ENCODE measurements at places on chromosomes 2 and 18. TPM values are rescaled to one million over a fixed set of nuclear protein-coding genes. Genes with fewer than 3 reads are reported as not detected.
A peak's percentile ranks its signal among the peaks of the same experiment; 100 is the strongest.

DNA sequence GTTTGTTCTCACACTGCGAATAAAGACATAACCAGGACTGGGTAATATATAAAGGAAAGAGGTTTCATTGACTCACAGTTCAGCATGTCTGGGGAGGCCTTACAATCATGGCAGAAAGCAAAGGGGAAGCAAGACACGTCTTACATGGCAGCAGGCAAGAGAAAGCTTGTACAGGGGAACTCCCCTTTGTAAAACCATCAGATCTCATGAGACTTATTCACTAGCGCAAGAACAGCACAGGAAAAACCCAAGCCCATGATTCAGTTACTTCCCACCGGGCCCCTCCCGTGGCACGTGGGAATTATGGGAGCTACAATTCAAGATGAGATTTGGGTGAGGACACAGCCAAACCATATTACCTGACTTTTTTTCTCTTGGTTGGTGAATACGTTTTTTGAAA is 51.3 kb downstream of the TMEM247 start:
- DNase-seq: no peak

DNA sequence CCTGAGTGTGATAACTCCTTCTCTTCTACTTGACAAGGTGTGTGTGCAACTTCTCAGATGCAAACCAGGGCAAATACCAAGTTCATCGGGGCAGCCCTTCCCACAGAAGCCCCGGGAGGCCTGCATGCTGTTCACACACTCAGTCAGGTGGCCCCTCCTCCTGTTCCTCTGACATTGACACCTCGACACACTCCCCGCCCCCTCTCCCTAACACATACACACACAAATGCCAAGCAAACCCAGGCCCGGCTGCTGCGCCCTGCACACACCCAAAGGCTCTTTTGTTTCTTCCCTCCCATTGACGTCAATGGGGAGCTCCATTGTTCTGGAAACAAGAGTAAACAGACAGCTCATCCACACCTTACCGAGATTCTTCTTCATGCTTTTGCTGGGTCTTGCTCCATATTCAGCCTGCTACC is 1.7 kb upstream of the PER2 start:
- DNase-seq: peak; percentile 75

GRCh38 chr2:77552956-77553355 is 30.8 kb upstream of the LRRTM4 start:
- DNase-seq: no peak

- DNase-seq: no peak
Observed at GRCh38 chr2:197152451-197153228, 157.9 kb downstream of the ANKRD44 start.

DNA sequence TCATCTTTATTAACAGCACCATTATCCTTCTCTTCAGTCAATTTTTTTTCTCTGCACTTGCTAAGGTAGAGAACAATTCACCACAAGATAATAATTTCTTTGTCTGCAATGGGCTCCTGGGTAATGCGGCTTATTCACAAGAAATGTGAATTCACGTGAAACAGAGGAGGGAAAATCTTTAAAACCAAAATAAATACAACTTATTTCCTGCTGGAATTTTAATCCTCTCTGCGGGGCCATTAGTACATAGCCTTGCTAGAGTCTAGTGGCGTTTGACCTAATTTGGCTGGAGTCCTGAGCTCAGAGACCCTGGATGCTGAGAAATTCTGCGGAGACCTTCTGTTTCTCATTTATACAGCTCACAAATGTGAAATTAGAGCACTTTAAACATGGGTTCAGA is 319.3 kb upstream of the MMADHC start:
- DNase-seq: no peak

DNA sequence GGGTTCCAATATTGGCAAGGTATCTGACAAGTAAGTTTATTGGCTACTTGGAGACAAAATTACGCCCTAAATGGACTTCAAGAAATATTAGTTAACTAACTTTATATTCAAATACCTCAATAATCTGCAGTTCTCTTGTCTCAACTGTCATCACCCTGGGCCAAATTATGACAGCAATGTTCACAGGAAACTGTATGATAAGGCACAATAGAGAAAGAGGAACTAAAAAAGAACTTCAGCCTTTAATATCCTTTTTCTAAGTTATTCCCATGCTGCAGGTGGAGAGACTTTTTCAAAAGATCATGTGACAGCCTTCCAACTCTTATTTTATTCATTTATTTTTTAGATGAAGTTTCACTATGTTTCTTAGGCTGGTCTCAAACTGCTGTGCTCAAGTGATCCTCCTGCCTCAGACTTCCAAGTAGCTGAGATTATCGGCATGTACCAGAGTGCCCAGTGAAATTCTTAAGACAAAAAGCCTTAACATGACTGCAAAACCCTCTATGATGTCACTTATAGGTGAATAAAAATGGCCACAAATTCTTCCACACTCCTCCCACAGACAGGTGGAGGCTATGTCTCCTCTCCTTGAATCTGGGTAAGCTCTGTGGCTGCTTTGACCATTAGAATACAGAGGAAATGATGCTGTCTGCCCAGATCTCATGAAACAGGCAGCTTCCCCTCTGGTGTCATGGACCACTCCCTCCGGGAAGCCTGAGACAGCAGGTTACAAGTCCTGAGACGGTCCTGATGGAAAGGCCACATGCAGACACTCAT is 211.0 kb downstream of the TGIF1 start:
- no peak for DNase-seq

- DNase-seq: no peak
Observed at GRCh38 chr2:187994464-187995331, 297.0 kb upstream of the GULP1 start.

DNA sequence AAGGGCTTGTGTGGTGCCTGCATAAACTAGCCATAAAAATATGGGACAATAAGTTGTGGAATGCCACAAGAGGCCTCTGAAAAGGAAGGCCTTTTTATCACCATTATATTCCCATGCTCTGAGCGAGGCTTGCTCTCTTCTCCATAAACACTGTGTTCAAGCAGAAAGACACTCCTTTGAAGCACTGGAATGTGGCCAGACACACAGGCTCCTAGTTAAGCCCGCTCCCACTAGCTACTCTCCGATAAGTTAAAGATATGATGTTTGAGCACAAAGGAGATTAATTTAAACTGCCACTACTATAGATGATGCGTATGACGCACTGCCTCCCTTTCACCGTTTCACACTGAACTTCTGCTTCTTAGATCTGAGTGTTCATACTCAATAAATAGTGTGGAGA is 188.7 kb upstream of the TWIST2 start:
- no peak for DNase-seq

DNA sequence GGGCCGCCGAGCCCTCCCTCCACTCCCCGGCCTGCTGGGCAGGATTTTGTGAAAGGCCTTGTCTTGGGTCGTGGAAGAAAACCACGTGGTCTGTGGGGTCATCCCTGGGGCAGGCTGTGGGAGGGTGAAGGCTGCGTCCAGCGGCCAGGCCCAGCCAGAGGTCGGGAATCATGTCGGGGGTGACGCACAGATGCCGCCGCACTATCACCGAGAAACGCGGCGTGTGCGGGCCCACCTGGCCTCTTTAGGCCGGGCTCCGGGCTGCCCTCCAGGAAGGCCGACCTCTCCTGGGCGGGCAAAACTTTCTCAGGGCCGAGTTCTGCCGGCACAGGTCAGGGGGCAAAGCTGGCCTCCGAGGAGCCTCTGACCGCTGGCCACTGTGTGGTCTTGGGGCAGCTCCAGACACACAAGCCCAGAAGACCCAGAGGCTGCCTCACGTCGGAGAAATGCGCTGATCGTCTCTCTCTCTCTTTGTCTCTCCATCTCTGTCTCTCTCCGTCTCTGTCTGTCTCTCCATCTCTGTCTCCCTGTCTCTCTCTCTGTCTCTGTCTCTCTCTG is 28.4 kb downstream of the NFATC1 start:
- peak; percentile 93 for DNase-seq

Gene SLC38A11
- total RNA-seq: 1.2 TPM

Gene APOB
- 2.9 TPM for total RNA-seq

Gene UNC80
- total RNA-seq: 0.22 TPM

Gene SCYGR4
- total RNA-seq: not detected

Gene G6PC2
- total RNA-seq: not detected

Data from sciatic nerve (tissue), 2 donors.